ENCODE measurements at places on chromosomes 3 and 15.
A peak's percentile ranks its signal among the peaks of the same experiment; 100 is the strongest.

GRCh38 chr15:99963096-99963825 lies 230.0 kb upstream of the LYSMD4 start:
- no peak for DNase-seq

DNA sequence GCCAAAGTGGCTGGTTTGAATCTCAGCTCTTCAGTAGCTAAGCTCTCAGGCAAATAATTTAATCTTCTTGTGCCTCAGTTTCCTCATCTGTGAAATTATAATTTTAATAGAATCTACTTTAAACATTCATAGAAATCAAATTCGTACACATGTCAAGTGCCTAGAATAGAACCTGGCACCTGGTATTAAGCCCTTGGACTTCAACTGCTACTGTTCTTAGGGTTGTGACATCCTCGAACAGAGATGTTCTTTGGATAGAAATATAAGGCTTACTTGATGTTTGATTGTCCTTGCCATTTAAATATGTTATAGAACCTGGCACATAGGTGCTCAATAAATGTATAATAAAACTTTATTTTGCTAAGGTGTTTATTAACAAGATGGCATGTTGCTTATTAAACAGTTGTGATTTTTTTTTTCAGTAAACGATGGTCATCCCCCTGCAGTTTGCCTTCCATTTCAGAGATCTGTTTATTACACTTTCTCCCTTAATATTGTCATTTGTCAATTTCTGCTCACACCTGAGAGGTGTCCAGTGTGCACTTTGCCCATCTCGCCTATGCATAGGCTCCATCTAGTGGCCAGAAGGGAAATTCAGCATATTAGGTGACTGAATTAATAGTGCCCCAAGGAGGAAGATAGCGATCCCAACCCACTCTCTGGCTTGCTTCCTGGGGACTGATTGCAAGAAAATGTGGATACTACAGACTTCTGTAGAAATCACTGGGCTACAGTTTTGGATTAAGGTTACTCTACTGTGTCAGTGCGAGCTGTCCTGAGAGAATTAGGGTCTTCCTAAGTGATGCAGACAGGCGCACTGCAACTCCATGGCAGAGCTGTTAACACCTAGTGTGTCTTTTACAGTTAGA lies 10.7 kb downstream of the IGF1R start:
- peak; percentile 38 for DNase-seq

- DNase-seq: no peak
Observed at GRCh38 chr3:164679245-164679644, 399.1 kb downstream of the SI start.

- no peak for DNase-seq
Observed at GRCh38 chr3:68620211-68620610, 312.1 kb downstream of the TAFA4 start.

Data from COR-L47 (cell line).